ENCODE measurements at places on chromosomes 2 and 18. TPM values are rescaled to one million over a fixed set of nuclear protein-coding genes. Genes with fewer than 3 reads are reported as not detected.

DNA sequence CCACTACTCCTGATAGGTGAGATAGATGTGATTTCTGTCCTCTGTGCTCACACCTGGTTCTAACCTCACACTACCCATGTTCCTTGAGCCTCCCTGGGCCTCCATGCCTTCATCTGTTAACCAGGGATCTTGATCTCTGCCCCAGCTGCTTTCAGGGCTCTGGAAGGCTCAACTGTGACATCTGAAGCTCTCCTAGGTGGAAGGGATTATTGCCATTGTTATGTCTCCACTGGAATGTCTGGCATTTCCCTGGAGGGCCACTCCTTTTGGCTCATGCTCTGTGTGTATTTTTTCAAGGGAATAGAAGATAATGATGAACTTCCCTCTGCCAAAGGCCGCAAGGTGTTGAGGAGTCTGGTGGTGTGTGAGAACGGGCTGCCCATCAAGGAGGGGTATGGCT is 41.2 kb downstream of the PCARE start:
- peak; percentile 70 for DNase-seq

DNA sequence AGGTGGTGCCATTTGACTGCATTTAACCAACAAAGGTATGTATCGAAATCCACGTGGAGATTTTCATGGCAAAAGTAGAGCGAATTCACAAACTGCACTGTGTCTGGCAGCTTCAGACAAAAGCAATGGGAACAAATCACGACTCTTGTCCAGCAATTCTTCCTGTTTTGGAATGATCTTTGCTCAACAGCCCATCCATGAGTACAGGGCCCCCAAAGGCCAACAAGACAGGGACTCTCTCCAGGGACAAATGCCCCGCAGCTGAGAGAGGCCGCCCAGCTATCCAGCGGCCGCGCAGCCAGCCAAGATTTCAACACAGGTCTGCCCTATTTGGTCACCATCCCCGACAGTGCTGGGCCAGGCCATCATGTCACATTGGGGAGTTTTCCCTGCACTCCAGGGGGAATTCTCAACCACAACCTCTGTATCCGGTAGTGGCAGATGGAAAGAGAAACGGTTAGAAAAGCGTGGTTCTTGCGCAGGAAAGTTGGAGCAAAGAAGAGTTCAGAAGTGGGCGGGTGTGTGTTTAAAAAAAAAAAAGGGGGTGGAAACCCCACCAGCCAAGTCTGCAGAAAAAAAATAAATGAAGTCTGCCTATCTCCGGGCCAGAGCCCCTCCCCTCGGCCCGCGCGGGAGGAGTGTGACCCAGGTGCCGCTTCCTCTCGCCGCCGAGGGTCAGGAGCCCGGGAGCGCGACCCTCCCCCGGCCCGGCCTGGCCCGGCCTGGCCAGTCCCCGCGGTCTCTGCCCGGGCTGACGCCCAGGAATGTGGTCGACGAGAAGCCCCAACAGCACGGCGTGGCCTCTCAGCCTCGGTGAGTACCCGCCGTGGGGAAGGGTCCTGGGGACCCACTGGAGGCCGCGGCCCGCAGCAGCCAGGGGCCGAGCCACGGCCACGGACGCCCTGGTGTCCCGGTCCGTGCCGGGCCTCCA is at the start of gene GYPC:
Gene GYPC, plus strand, starts transcription at position 659 of the 931 bp plus-strand sequence. Its CDS starts 106 bp downstream, at position 765.
- no peak for DNase-seq

GRCh38 chr2:238161291-238162051 is 2.7 kb downstream of the ERFE start:
- DNase-seq = no peak

DNA sequence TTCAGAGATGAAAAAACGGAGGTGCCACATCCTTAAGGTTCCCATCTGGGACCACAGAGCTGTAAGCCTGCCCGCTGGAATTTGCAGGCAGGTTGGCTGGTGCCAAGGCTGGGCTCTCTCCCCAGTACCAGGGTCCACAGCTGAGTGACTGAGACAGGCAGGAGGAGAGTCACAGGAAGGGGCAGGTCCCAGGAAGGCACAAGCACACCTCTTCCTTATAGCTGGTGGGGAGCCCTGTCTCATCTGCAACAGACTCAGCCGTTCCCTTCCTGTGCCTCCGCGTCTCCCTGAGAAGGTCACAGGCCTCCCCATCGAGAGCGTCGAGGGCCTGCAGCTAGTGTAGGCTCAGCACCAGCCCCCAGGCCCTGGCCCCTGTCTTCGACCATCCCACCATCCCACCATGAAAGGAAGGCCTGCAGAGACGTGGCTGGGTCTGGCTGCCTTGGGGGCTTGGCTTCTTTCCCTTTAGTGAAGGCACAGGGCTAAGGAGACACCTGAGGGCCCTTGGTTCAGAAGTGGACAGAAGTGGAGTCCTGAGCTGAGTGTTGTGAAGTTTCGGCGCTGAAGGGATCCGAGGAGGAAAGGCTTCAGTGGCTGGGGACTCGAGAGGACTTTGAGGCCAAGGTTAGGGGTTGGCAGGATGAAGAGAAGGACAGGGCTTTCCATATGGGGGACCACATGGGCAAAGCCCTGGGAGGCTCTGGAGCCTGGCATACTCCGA is 26.8 kb downstream of the GLI2 start:
- DNase-seq = no peak

GRCh38 chr2:69642709-69643601 is 584 bp downstream of the AAK1 start:
- peak; percentile 80 for DNase-seq

DNA sequence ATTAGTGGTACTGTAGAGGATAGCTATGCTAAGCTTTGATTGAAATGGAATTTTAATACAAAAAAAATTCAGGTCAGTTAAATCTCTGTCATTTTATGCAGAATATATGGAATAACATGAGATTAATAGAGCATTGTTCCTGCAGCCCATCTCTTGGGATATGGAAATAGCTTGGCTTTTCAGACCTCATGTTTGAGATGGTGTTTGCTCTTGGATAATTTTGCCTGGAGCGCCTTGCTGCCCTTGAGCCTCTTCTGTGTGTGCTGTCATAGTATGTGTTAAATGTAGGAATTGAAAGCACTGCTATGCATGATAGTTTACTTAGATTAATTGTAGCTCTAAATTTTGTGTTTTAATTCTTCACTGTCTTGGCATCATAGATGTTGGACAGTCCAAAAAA is 27.7 kb downstream of the GALNT1 start:
- no peak for DNase-seq

- DNase-seq = peak; percentile 51
These were observed 178.1 kb downstream of the RAB3GAP1 start for GRCh38 chr2:135230150-135230549.

DNA sequence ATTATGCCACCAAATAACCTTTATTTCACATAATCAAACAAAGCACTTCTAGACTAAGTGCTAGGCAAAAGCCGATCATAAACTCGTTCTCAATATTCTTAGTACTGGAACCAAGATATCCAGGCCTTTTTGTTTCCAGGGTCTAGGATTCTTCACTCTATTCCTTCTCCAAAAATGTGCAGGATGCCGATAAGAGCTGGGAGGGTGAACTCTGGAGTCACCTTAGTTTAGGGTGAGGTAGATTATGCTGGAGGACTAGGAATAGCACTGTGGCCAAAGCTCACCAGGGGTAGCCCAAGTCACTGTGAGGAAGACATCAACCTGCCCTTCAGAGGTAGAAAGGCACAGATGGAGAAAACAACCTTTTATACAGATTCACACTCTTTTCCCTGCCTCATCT is 37.3 kb downstream of the LONRF2 start:
- DNase-seq = no peak

GRCh38 chr18:60060578-60060977 is 160.8 kb downstream of the PMAIP1 start:
- DNase-seq = no peak

GRCh38 chr18:35050705-35051195 is 9.5 kb downstream of the MAPRE2 start:
- DNase-seq = no peak

DNA sequence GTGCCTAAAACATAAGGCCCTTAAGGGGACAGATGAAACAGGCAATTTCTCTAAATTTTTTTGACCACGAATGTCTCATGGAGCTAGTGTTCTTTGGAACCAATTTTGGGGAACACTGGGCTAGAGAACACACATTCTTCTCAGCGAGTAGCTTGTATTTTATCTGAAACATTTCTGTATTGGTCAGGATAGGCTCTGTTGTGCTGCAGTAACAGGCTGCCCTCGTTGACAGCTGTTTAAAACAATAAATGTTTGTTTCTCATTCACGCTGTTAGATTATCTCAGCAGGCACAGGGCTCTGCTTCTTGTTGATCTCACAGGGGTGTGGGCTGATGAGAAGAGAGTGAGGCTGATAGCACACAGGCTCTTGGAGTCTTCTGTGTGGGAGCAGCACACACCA is 105.3 kb downstream of the SH3RF3 start:
- DNase-seq = no peak

DNA sequence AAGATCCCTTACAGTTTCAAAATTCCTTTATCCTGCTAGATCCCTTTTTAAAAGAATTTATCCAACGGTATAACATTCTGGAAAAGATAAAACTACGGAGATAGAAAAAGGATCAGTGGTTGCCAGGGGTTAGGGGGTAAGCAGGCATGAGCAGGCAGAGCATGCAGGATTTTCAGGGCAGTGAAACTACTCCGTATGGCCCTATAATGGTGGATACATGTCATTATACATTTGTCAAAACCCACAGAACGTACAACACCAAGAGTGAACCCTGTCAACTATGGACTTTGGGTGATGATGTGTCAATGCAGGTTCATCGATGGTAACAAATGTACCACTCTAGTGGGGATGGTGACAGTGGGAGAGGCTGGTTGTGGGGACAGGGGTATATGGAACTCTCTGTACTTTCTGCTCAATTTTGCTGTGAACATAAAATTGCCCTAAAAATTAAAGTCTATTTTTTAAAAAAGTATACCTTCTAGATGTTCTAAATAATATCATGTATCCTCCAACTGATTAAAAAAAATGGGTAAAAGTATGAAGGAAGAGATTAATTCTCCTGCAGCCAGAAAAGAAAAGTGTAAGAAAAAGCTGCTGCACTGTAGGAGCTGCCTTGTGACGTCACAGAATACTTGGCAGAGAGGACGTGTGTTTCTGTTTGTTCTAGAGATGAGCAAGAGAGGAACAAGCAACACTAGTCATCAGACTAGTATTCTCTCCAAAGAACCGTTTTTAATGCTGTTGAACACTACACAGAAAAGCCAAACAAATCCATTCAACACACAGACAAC is 23.6 kb downstream of the ANKRD44 start:
- DNase-seq = peak; percentile 80

GRCh38 chr2:125033871-125034270 is 1008.8 kb downstream of the CNTNAP5 start:
- no peak for DNase-seq

DNA sequence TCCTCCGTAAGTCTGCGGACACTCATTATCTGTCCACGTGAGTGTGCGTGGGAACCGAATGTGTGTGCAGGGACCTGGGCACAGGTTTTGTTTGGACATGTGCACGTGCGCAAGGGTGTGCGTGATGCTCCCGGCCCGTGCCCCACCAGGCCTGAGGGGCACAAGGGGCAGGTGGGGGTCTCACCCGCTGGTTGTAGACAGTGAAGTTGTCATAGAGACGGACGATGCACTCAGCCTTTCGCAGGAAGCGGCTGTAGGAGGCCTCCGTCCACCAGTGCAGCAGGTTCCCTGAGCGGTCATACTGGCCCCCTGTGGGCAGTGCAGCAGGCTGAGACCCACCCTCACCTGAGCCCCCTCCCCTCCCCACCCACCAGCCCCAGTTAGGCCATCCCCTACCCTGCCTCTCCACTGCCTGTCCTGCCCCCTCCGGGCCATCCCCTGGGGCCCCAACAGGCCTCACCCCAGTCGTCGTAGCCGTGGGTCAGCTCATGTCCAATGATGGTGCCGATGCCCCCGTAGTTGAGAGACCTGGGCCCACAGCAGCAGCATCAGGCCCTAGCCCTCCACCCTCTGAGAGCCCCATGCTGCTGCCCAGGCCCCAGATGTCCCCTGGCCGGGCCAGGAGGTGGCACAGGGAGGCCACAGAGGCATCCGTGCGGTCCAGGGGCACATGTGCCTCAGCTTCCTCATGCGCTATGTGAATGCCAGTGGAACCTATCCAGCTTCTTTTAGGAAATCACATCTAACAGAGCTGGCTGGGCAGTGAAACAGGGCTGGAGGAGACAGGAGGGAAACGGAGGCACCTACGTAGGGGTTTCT is 6.1 kb downstream of the ECEL1 start:
- no peak for DNase-seq

DNA sequence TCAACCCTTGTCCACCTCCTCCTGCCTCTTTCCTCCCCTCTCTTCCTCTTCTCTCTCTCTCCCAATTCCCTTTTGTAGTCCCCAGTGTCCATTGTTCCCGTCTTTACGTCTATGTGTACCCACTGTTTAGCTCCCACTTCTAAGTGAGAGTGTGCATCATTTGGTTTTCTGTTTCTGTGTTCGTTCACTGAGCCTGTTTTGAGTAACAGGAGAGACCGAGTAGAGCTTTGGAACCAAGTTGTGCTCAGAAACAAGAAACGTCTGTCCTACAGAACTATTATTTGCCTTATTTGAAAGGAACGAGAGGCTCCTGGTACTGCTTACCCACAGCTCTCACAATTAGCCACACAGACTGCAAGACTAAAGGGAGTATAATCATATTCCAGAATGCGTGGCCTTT is 50.1 kb upstream of the MAPRE2 start:
- DNase-seq = no peak

- DNase-seq = no peak
These were observed 12.9 kb upstream of the ADAM23 start for GRCh38 chr2:206430452-206430851.

GRCh38 chr2:124027182-124027581 is 2.1 kb downstream of the CNTNAP5 start:
- DNase-seq = peak; percentile 55

- DNase-seq = peak; percentile 68
These were observed 8.0 kb upstream of the ITGB6 start for GRCh38 chr2:160207804-160208654.

GRCh38 chr18:25409971-25410370 is 58.0 kb upstream of the ZNF521 start:
- no peak for DNase-seq

DNA sequence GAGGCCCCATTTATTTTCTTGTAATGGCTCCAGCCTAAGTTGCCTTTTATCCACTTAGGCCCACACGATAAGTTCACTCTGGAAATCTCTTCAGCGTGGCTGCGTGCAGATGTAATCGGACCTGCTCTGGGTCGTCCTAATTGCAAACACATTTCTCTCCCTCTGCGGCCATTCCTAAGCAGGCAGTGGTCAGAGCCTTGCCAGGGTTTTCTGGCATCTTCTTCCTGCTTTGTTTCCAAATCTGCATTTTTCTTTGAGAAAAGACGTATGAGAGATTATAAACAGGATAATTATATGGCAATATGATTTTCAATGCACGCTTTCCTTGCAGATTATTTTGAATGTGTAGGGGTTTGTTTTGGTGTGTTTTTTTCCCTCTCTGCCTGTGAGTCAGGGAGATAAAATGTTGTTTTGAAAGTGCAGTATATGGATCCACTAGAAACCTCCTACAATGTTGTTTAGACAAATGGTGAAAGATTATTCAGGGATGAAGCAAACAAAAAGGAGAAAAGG is 239.4 kb upstream of the TANK start:
- no peak for DNase-seq

GRCh38 chr2:16832910-16833309 is 167.3 kb upstream of the CYRIA start:
- no peak for DNase-seq

Gene CPO
- not detected for total RNA-seq

Gene CGREF1
- 1.7 TPM for total RNA-seq

Gene MC4R
- not detected for total RNA-seq

Gene DSG3
- total RNA-seq = not detected

Gene IL1F10
- total RNA-seq = not detected

Gene EPAS1
- 128 TPM for total RNA-seq
